Activated naive CD8-positive, alpha-beta T cell treated with anti-CD3 and anti-CD28 coated beads, Interleukin-2, amount 10 ng/mL, durations not matched to agents 7 days and 5 days (primary cell): ENCODE measurements at places on chromosomes 6 and 20. TPM values are rescaled to one million over a fixed set of nuclear protein-coding genes. Genes with fewer than 3 reads are reported as not detected.

GRCh38 chr6:150755042-150755441 is 110.5 kb upstream of the MTHFD1L start:
- H3K36me3 ChIP-seq, result no peaks in the 10 kb centered on the region
- no peak overlapping the region for H3K27ac ChIP-seq
- H3K4me3 ChIP-seq, result no peak overlapping the region
- no peak for DNase-seq

APCDD1L gene
- total RNA-seq, result not detected

RIPPLY2 gene
- total RNA-seq, result not detected

DNA sequence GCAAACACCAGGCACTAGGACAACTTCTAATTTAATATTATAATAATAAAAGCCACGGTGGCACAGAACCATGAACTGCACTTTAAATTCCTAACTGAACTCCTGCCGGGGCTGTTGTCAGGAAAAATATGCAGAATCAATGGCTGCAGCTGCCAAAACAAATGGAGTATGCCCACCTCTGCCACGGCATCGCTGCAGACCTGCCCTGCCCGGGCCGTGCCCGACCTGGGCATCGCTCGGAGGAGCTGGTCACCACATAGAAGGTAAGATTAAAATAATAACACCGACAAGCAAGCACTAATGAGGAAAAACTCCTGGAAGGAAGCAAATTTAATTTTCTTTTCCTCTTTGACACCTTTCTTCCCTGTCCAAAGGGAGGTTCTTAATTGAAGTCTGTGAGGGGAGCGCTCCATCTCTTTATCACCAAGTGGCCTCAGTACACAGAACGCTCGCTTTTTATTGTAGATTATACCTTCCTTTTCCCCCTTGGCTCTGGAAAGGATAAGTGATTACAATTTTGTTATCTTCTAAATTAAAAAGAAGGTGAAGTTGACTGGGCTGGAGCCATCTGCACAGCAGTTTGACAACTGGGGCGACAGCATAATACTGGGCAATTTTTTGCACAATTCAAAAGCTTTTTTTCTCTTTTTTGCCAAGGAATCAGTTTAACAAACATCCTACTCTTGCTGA is 351.3 kb downstream of the ZFAND3 start:
- no peaks in the 10 kb centered on the region for H3K4me1 ChIP-seq
- no peaks in the 10 kb centered on the region for H3K36me3 ChIP-seq

DNA sequence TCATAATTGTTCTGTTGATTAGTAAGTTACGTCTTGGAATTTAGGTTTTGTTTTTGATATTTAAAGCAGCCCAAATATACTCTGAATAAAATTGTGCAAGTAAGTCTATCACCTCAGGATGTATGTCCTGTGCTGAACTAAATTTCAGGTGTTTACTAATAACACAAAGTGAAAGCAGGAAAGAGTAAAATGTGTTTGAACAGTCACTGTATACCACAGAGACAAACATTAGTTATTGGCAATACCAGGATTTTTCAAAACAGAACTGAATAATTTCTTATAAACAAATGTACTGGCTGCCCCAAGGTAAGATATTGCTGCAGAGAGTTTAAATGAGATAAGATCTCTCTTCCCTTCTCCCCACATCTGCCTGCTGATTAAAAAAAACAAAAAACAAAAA is 404.7 kb upstream of the RUNX2 start:
- H3K4me3 ChIP-seq, result peak overlapping the region; percentile 51
- no peak for DNase-seq
- H3K27me3 ChIP-seq, result no peaks in the 10 kb centered on the region
- H3K4me1 ChIP-seq, result peaks cover 48% of the 10 kb centered on the region
- peak overlapping the region; percentile 44 for H3K27ac ChIP-seq

EPHA7 gene
- total RNA-seq, result not detected

MRAP2 gene
- not detected for total RNA-seq

POM121L2 gene
- total RNA-seq, result not detected

CD40 gene
- total RNA-seq, result 3.0 TPM

BTN2A1 gene
- 46.7 TPM for total RNA-seq

GLP1R gene
- total RNA-seq, result not detected

GRCh38 chr20:44019638-44020335 is 105.1 kb downstream of the TOX2 start:
- peak overlapping the region; percentile 71 for H3K4me3 ChIP-seq
- H3K27me3 ChIP-seq, result peaks cover 51% of the 10 kb centered on the region
- peak; percentile 63 for DNase-seq
- H3K27ac ChIP-seq, result peak overlapping the region; percentile 82

NRM gene
- 33.9 TPM for total RNA-seq

BTNL2 gene
- total RNA-seq, result not detected

- H3K4me1 ChIP-seq, result no peaks in the 10 kb centered on the region
- H3K27ac ChIP-seq, result no peak overlapping the region
- peaks cover 12% of the 10 kb centered on the region for H3K27me3 ChIP-seq
- H3K4me3 ChIP-seq, result no peak overlapping the region
- H3K36me3 ChIP-seq, result no peaks in the 10 kb centered on the region
These were observed 148.5 kb downstream of the SYNDIG1 start for GRCh38 chr20:24617757-24618450.

- DNase-seq, result no peak
- H3K27ac ChIP-seq, result no peak overlapping the region
- H3K27me3 ChIP-seq, result no peaks in the 10 kb centered on the region
- H3K4me3 ChIP-seq, result no peak overlapping the region
These were observed 18.0 kb downstream of the FOXO3 start for GRCh38 chr6:108578595-108579327.

IL17F gene
- total RNA-seq, result not detected

PROCR gene
- 2.1 TPM for total RNA-seq

GRCh38 chr6:110530671-110531070 is 54.3 kb upstream of the SLC22A16 start:
- peaks cover 10% of the 10 kb centered on the region for H3K27me3 ChIP-seq
- no peak overlapping the region for H3K4me3 ChIP-seq
- no peak overlapping the region for H3K27ac ChIP-seq
- peaks cover 16% of the 10 kb centered on the region for H3K4me1 ChIP-seq

DNA sequence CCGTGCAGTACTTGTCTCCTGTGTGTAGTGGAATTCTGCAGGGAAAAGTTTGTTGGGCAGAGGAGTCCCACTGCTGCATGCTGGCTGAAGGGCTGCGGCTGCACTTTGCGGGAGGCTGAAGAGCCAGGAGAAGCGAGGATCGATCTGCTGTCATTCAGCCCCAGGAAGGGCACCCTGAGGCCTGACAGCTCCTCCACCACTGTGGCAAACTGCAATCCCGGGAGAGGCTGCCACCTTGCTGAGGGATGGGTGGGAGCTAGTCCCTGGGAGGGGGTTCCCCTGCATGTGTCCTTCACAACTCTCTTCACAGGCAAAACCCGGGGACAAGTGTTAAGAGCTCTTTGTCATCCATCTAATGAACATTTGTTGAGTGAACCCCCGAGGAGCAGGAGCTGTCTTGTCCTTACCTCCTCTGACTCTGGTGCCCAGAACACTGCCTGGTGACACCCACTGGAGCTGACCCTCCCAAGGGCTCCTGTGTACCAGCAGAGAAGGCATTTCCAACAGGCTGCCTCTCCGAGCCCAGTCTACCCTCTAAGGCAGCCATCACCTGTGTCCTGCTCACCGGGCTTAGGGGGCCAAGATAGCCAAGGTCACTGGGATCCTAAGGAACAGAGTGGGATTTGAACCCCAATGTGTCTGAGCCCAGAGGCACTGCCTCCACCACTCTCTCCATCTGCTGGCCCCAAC is 17.7 kb downstream of the PCK1 start:
- no peaks in the 10 kb centered on the region for H3K36me3 ChIP-seq
- no peaks in the 10 kb centered on the region for H3K4me1 ChIP-seq
- DNase-seq, result no peak

- peaks cover 3% of the 10 kb centered on the region for H3K27me3 ChIP-seq
- H3K36me3 ChIP-seq, result no peaks in the 10 kb centered on the region
- DNase-seq, result no peak
- H3K4me3 ChIP-seq, result no peak overlapping the region
These were observed 17.5 kb downstream of the KIAA1755 start for GRCh38 chr20:38242848-38243708.

DNA sequence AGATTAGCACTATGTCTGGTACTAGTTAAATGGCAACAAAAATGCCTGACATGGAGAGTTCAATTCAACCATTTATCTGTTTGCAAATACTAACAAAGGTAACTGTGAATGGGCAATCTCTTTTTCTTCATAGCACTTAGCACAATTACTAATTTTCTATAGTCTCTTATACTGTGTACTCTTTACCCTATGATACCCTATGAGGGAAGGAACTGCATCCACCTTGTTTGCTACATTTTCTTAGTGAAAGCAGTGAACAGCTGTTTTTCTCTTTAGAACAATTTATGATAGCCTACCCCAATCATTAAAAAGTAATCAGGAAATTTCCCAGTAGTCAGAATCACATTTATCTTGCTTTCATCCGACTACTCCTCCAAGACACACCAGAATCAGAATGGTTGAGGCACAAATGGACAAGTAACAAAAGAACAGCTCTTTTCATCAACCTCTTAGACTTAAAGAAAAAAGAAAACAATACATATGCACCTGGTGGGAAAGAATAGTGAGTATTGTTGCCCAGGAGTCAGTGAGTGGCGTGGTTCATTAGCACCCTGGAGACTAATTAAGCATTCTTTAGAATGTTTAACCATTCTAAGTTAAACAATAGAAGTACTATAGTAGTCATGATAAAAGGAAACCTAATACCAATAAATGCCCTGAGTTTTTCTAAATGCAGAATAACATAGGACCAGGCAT is 16.7 kb downstream of the ZNF292 start:
- H3K4me3 ChIP-seq, result no peak overlapping the region
- peaks cover 26% of the 10 kb centered on the region for H3K36me3 ChIP-seq
- H3K27ac ChIP-seq, result no peak overlapping the region
- peaks cover 37% of the 10 kb centered on the region for H3K4me1 ChIP-seq
- H3K27me3 ChIP-seq, result no peaks in the 10 kb centered on the region

DNA sequence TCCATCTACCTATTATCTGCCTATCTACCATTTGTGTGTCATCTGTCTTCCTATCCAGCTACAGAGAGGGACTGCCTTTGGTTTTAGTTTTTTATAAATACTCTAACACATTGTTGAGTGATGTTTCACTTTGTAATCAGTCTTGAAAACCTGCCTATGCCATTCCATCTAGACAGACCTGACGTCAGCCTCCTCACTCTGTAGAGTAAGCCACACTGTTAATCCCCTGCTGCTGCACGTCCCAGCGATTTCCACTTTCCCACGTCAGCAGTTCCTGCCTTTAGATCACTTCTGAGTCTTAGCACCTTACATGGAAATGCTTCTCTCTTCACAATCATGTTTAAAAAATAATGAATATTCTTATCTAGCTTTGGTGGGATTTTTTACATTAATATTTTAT is 54.8 kb downstream of the PLG start:
- H3K36me3 ChIP-seq, result no peaks in the 10 kb centered on the region
- no peak overlapping the region for H3K27ac ChIP-seq
- no peak for DNase-seq

DNA sequence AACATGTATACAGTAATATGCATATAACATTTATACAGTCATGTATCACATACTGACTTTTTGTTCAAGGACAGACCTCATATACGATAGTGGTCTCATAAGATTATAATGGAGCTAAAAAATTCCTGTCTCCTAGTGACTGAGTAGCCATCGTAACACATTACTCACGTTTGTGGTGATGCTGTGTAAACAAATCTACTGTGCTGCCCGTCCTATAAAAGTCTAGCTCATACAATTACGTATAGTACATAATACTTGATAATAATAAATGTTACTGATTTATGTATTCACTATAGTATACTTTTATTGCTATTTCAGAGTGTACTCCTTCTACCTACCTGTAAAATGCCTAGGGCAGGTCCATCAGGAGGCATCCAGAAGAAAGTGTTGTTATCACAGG is 17.4 kb downstream of the SERAC1 start:
- H3K4me1 ChIP-seq, result no peaks in the 10 kb centered on the region
- H3K27ac ChIP-seq, result no peak overlapping the region
- H3K4me3 ChIP-seq, result no peak overlapping the region
- no peak for DNase-seq
- peaks cover 10% of the 10 kb centered on the region for H3K36me3 ChIP-seq

MED20 gene
- 21.4 TPM for total RNA-seq

DNA sequence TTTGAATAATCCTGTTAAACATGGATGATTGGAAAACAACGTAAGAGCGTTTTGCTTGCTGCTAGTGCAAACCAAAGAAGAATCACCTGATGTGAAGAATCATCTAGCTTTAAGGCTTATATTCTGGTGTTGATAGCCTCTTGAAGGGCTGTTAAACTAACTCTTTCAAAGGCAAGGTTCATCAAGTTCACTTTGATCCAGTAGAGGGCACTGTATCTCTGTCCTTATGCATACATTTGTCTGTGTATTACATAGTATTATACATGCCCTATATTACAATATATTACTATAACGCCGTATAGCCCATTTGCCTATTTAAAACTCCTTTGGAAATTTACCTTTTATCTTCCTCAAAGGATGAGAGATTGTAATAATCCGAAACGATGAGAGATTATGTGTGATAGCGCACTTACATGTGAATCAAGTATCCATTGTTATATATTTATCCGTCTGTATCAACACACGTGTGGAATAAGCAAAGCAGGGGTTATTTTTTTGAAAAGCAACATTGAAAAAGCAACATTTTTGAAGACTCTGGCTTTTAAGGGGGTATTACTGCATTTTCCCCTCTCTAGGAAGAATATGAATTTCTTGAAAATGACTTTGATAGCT is 50.8 kb upstream of the NRN1 start:
- no peaks in the 10 kb centered on the region for H3K4me1 ChIP-seq
- DNase-seq, result no peak
- H3K36me3 ChIP-seq, result no peaks in the 10 kb centered on the region
- no peak overlapping the region for H3K4me3 ChIP-seq

- DNase-seq, result no peak
- H3K27ac ChIP-seq, result no peak overlapping the region
- no peaks in the 10 kb centered on the region for H3K27me3 ChIP-seq
- peaks cover 22% of the 10 kb centered on the region for H3K36me3 ChIP-seq
- no peak overlapping the region for H3K4me3 ChIP-seq
- H3K4me1 ChIP-seq, result peaks cover 4% of the 10 kb centered on the region
These were observed 21.1 kb downstream of the ABHD12 start for GRCh38 chr20:25369529-25369928.

DNA sequence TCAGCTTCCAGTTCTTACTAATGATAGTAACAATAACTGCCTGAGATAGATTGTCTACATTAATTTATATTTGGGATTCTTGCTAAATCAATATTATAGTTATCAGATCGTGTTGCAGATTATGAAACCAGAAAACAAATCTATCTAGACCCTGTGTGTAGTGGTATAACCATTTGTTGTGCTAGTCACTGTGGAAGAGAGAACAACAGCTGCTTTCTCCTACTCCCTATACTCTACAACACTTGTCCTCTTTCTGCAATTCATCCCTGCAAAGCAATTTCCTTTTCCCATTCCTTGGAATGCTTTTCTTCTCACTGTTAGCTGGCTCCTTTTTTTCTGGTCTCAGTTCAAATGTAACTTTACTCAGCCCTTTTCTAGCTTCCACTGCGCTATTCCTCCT is 8.3 kb downstream of the COX7A2 start:
- peaks cover 28% of the 10 kb centered on the region for H3K36me3 ChIP-seq
- no peaks in the 10 kb centered on the region for H3K4me1 ChIP-seq
- no peak overlapping the region for H3K27ac ChIP-seq
- no peak for DNase-seq
- no peak overlapping the region for H3K4me3 ChIP-seq
